MV-4-11 (cell line): ENCODE measurements at places on chromosomes 3 and 15.

DNA sequence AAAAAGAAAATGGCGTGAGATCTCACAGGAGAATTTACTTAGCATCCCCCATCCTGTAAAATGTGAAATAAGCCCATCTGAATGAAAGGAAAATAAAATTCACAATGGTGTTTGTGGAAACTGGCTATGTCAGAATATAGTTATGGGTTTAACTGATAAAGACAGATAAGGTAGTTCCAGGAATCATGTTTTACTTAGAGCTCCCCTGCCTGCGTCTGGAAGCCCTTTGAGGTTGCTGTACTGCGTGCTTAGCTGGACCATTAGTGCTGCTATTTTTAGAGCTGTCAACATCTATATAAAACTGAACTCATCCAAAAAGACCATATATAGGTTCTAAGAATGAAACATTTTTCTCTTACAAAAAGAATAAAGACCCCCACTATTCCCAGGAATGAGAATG is 130.8 kb downstream of the LSAMP start:
- no peak for DNase-seq

DNA sequence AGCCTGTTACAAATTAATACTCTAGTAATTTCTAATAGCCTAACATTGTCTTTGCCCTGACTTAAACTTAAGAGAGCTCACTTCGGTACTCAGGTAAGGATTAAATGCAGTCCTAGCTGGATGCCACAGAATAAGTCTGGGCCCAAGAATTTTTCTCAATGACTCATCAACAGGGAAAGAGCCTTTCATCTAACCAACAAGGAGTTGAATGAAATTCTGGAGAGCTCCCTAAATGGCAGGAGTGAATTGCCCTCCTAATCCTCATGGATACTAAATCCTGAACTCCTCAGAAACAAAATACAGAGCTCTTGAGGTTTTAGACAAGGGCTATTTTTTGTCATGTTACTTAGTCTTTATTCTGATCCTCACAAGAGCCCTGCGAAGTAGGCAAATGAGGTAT is 159.5 kb downstream of the PLCH1 start:
- DNase-seq, result no peak

DNA sequence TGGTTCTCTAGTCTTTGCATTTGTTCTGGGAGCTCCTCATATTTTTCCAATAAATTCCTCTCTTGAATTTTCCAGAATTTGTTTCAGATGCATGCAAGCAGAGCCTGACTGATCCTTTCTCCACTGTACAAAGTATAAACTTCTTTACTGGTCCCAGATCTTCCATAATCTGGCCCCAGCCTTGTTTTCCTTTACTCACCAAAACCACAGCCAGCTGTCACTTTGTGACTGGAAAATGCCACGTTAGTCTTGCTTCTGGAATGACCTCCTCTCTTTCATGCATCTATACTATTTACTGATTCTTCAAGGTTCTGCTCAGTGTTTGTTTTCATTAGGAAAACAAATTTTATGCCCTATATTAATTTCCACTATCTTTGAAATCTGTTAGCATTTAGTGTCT is 60.4 kb upstream of the SPPL2A start:
- DNase-seq, result no peak

- DNase-seq, result no peak
Measured at GRCh38 chr3:169245631-169246030, 417.9 kb downstream of the MECOM start.

- no peak for DNase-seq
Measured at GRCh38 chr3:107797586-107797985, 274.8 kb downstream of the BBX start.

DNA sequence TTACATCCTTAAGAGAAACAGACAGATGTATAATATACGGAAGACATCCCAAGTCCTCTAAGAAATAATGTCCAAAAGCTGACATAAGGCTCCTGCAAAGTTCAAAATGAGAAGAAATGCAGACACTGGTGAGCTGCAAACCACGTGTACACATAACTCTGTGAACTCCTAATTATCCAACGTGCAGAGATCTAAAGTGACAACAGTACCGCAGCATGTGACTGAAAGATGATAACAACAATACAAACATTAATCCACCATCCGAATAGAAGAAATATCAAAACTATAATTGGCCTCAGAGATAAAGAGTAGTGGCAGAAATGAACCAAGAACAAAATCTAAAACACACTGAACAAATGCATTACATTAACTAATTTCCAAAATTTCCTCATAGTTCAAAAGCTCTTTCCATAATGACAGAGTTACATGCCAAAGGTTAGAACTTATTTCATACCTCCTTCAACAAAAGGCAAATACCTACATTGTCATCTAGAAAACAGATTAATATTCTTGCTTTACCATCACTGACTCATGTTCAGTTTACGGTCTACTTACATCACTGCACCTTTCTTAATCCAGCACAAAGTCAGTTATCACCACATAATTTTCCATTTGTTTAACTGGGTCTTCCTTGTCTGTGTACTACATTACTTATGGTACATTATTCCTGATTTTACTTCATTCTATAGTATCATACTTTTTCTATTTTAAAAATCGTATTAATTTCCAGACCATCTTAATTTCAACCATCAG is 2.2 kb downstream of the PDCD10 start:
- DNase-seq, result no peak

DNA sequence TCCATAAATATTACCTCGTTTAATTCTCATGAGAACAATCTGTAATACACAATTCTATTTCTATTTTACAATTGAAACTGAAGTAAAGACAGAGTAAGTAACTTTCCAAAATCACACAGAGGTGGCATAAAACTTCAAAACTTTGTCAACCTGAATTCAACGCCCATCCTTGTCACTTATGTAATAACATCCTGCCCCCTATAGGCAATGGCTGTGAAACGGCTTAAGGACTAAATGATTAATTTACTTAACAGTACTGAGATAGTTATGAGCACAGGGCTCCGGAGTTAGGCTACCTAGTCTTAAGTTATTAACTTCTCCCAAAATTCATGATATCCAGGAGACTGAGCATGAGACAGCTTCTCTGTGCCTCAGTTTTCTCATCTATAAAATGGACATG is 293.1 kb upstream of the CHRM5 start:
- DNase-seq, result peak; percentile 24

DNA sequence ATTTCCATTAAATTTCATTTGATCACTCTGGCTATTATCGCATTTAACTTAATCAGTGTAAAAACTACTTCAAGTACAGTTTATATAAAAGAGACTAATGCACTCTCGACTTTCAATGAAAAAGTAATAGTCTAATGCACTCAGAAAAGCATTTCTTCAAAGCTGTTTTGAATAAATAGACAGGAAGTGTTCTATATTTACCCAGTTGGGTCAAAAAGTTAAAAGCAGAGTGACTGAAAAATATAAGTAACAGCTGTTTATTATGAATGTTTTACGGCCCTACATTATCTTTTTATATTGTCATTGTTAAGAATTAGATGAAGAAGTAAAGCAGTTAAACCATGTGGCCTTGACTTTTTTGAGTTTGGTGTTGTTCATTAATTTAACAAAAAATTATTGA is 391.8 kb downstream of the ZPLD1 start:
- no peak for DNase-seq

DNA sequence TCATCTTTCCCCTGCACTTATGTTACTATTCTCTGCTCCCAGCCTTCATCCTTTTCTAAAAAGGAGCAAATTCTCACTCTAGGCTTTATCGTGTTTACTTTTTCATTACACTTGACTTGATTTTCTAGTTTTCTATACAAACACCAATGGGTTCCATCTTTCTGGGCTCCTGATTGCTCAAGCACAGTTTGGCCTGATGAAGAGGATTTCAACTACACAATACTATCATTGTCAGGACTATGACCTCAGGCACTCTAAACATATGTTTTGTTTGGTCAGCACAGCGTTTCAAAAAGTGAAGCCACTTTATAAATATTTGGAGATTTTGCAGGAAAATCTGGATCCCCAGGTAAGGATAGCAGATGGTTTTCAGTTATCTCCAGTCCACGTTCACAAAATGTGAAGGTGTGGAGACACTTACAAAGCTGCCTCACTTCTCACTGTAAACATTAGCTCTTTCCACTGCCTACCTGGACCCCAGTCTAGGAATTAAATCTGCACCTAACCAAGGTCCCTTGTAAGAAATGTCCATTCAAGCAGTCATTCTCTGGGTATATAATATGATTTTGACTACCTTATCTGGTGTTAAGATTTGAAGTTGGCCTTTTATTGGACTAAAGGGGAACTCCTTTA is 86.2 kb downstream of the TGFBR2 start:
- DNase-seq, result no peak

- no peak for DNase-seq
Measured at GRCh38 chr3:169964176-169964575, 2.4 kb upstream of the SEC62 start.

DNA sequence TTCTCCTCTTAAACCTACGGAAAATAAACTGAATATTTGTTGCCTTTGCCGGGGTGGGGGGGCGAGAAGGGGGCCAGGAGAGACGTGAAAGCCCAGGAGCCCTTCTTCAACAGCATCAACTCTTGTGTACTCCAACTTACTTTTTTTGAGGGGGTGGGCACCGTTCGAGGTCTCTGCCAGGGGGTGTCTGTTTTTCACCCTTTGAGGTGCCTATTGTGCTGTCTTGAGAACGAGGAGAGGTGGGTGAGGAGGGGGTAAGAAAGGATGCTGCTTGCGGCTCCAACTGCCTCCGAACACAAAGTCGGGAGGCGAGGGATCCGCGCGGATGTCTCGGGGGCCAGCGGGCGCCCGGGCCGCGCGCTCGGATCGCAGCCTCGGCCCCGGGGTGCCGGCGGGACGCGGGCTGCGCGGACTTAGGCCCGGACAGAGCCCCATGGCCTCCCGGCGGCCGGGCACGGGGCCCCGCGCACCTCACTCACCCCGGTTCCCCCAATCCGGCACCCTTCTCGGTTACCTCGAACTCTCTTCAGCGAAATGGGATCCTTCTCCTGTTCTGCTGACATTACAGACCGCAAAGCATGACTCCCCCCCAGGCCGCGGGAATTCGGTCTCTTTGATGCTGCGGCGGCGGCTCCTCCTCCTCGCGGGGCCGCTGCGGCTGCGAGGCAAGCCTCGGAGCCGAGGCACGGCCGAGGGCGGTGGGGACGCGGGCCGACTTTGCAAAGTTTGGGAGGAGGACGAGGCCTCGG is 650 bp downstream of the PYGO1 start:
- no peak for DNase-seq

DNA sequence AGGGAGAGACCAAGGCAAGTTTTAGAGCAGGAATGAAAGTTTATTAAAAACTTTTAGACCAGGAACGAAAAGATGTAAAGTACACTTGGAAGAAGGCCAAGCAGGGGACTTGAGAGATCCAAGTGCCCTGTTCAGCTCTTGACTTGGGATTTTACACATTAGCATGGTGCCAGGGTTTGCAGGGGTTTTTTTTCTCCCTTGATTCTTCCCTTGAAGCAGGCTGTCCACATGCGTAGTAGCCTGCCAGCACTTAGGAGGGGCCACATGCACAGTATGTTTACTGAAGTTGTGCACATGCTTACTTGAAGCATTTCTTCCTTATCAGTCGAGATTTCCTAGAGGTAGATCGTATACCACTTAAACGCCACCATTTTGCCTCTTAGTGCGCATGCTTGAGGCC is 277.5 kb upstream of the AGTR1 start:
- no peak for DNase-seq

- no peak for DNase-seq
Measured at GRCh38 chr3:177553012-177553411, 355.7 kb upstream of the TBL1XR1 start.

GRCh38 chr15:31379042-31379441 is 52.4 kb downstream of the KLF13 start:
- no peak for DNase-seq

- no peak for DNase-seq
Measured at GRCh38 chr15:50344006-50344464, 11.0 kb downstream of the GABPB1 start.

GRCh38 chr3:73084170-73084569 is 22.7 kb downstream of the EBLN2 start:
- DNase-seq, result no peak

DNA sequence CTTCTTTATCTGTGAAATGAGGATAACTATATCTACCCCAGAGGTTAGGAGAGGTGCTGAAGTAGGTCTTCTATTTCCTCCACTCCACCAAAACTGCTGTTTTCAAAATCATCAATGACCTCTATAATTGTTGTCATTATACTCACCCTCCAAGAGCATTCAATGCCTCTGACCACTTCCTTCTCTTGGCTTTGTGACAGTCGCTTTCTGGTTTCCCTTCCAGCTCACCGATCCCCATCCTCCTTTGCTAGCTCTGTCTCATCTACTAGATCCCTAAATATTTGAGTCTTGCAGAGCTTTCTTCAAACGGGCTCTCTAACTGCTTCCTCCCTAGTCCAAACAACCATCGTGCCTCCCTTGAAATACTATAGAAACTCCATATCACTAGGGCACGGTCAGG is 153.5 kb downstream of the RPLP1 start:
- peak; percentile 81 for DNase-seq

DNA sequence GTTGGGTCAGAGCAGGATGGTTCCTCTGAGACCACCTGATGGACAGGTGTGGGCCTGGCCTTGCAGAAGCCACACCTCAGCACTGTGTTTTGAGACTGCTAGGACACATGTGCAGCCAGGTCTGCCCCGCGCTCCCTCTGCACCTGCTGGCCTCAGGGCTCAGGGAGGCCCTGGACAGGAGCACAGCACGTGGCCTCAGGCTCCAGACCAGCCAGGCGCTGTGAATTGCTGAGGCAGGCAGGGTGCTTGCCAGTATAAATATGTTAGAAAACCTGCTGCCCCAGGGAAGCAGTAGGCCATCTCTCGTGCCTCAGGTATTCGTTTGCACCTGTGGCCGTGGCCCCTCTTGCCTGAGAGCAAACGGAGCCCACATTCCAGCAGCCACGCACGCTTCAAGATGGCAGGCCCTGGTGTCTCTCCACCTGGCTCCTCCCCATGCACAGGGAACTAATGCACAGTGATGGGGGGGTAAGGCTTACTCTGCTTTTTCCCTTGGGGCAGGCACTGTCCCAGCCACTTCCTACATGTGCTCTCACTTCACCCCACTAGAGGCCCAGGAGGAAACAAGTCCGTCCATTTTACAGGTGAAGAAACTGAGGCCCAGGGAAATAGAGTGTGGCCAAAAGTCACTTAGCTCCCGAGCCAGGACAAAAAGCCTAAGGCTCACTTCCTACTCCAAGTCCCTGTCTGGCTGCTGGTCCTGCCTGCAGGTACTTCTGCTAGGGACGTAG is 20.4 kb downstream of the SEC61A1 start:
- DNase-seq, result no peak

GRCh38 chr3:177385831-177386301 is 188.6 kb upstream of the TBL1XR1 start:
- DNase-seq, result no peak

DNA sequence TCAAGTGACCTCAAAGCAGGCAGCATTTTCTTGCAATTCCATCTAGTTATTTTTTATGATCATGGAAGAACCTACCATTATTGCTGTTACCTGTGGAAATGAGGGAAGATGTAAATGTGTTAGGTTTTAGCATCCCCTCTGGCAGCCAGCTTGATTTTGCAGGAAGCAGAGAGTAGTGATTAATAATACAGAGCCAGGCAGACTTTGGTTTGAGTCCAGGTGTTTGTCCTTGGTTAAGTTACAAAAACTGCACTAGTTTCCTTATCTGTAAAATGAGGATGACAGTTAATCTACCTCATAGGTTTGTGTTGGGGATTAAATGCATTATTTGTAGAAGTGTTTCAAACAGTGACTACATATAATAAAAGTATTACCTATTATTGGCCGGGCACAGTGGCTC is 6.7 kb upstream of the ZNF621 start:
- DNase-seq, result no peak
